ENCODE measurements at places on chromosomes 6 and 20.

- no peak for DNase-seq
These were observed 77.7 kb upstream of the OLIG3 start for GRCh38 chr6:137571854-137572253.

- no peak for DNase-seq
These were observed 31.0 kb downstream of the CDK5RAP1 start for GRCh38 chr20:33370291-33370690.

DNA sequence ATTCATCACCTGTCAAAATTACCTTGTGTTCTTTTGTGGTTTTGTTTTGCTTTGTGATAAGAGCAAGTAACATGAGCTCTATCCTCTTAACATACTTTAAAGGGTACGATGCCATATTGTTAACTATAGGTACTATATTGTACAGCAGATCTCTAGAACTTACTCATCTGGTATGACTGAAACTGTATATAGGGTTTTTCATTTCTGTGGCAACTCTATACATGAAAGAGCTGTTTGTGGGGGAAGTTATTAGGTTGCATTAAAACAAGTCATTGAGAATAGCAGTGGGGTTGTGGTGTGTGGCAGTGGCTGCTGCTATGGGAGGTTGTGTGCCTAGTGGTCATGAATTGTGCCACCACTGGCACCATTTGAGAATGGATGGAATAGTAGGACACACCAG lies 268.4 kb downstream of the KCNQ5 start:
- no peak for DNase-seq

DNA sequence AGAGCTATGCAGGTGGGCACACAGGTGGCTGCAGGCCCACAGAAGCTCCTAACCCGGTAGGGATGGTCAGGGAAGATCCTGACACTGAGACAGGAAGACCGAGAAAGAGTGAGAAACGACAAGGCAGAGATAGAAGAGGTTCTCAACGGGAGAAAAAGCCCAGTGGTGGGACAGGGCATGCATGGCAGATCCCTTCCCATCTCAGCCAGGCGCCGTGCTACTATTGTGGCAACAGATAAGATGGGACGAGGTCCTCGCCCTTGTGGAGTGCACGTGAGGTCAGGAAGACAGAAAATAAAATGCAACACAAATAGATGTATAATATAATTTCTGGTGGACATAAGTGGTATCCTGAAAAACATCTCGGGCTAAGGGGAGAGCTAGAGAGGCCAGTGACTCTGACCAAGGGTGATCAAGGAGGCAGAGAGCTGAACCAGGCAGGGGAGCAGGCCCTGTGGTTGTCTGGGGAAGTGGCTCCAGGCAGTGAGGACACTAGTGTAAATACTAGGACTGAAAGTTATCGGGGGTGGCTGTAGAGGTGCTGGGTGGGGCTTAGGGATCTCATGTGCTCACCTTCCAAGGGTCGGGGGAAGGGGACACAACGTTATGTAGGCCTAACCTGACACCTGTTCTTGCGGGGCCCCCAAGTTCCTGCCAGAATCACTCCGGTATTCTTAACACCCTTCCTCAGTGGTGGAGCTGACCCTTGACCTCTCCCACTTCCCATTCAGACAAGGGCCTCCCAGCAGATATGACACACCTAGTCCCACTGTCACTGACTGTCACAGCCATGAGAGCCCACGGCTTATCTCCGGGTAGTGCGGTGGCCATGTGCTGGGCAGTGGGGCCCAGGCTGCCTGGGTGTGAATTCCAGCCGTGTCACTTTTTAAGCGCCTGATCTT lies 1.0 kb downstream of the SRXN1 start:
- DNase-seq = no peak

DNA sequence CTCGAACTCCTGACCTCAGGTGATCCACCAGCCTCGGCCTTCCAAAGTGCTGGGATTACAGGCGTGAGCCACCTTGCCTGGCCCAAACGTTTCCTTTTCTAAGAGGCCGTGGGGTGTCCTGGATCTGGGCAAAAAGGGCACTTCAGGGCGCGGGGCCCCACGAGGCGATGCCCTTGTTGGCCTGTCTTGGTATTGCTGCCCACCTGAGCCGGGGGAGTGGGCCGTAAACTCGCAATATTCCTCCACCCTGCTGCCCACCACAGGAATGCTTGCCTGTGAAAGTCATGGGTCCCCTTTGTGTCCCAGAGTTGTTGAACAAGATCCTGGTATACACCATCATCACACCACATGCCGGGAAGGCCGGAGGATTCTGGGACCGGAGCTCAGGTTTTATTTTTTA lies 49.0 kb downstream of the SSR1 start:
- DNase-seq = no peak

DNA sequence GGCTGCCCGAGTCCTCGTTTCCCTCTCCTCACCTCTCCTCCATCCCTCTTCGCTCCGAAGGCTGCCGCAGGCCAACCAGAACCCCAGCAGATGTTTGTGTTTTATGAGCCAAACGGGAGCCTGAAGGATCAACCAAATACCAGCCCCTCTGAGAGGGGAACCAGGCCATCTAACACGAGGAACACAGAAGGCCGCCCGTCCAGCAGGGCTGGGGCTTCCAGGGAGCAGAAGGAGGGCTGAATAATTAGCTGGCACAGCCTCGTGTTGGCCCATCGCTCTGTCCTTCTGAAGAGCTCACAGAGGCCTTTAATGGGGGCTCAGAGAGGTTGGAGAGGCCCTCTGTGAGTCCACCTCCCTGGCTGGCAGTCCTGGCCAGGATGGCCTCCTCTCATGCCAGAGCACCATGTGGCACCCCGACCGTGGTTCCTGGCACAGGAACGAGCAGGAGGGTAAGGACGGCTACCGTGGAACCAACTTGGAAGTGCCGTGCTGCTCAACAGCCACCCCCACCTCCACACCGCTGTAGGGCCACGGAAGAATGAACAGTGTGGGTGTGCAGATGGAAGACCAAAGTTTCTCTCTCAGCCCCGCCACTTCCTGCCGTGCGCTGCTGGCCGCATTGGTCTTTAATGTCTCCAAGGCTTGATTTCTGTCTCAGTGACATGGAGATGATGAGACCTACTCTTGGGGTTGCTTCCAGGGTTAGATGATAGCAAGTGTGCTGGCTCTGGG lies 155.2 kb downstream of the SCML4 start:
- DNase-seq = no peak

DNA sequence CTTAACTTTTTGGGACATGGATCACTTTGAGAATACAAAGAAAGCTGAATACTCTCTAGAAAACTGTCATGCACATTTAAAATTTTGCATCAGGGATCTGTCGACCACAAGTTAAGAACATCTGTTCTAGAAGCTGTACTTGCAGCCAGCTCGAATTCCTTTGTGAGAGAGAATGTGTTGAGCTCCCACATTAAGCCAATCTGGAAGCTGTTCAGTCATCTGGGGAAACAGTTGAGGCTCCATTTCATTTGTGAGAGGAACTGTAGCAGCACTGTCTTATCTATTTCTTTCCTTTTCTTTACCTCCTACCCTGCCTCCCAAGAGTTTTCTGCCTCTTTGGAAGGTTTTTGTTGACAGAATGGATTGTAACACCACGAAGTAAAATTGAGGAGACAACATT lies 50.8 kb downstream of the KAT14 start:
- DNase-seq = no peak

DNA sequence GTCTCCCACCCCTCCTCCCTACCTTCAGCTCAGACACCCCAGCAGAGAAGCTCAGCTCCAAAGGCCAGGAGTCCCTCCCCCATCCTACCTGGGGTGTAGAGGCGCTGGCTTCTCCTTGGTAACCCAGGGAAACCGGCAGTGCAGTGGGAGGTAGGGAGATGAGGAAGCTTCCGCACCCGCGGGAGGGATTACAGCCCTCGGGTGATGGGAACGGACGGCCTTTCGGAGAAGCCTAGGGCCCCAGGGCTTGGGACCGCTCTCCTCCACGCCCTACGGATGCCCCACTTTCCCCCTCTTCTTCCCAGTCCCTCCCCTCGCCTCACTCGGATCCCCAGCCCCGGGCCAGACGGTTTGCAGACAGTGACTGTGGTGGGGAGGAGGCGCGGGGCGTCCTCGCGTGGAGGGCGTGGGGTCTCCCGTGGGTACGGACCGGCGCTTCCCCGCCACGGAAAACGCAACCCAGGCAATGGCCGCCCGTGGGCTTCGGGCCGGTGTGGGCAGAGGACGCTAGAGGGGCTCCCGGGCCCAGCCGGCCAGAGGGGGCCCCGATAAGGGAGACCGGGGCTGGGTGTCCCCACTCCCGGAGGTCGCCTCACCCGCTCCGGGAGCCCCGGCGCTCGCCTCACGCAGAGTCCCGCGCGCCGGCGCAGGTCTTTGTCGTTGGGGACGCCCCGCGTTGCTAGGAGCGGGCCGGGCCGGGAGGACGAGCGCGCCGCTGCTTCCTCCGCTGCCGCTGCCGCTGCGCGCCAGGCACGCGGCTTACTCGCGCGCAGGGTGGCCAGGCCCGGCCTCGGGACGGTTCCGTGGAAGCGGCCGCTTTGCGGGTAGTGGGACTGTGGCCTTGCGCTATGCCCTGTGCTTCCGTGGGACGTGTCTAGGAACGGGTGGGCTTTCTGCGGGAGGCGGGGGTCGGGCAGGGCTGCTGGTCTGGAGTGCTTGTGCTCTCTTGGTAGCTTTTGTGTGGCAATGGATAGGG lies 15.8 kb downstream of the AARS2 start:
- DNase-seq = peak; percentile 46

DNA sequence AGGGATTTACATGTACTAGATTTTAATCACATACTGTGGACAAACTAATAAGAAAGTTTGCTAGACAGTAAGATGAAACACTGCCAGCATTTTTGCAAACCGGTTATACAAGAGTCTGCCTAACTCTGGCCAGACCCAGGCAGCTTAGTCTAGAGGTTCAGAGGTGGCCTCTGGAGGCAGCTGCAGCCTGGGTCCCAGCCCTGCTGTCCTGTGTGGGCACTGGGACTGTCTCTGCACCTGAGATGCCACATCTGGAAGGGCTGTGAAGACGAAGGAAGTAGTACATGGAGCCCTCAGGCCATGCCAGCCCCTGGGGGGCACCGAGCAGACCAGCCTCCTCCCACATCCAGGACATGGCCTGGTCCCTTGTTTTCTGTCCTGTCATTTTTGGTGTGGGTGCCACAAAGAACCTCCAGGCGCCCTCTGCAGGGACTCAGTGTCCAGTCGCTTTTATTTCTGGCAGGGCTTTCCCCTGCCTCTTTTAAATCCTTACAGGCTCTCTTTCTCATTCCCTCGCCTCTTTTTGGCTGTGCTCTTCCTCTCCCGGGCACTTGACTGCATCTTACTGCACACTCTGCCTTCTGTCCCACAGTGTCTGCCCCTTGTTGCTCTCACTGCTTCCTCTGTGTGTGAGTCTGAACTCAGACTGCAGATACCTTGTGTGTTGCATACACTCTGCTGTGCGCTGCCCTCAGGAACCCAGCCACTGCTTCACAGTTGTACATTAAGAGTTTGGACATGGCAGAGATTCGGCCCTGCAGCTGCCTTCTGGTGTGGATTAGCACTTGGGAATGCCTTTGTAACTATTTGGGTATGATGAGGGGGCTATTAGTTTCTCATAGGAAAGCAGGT lies 216.7 kb downstream of the ZDHHC14 start:
- DNase-seq = peak; percentile 14

DNA sequence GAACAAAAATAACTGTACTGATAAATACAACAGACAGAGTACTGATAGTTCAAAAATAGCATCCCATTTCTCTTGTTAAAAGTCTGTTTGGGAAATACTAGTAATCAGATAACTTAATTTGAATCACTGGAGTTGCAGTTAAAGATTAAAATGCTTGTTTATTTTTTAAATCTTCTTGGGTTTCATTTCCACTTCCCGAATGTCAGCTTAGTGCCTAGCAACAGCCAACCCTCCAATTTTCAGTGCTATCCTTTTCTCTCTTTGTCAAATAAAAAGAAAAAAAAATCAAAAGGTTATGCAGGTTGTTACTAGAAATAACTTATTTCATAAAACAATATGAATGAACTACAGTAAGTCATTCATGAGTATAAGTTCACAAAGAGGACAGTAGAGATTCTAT lies 257.7 kb upstream of the STXBP5 start:
- no peak for DNase-seq

DNA sequence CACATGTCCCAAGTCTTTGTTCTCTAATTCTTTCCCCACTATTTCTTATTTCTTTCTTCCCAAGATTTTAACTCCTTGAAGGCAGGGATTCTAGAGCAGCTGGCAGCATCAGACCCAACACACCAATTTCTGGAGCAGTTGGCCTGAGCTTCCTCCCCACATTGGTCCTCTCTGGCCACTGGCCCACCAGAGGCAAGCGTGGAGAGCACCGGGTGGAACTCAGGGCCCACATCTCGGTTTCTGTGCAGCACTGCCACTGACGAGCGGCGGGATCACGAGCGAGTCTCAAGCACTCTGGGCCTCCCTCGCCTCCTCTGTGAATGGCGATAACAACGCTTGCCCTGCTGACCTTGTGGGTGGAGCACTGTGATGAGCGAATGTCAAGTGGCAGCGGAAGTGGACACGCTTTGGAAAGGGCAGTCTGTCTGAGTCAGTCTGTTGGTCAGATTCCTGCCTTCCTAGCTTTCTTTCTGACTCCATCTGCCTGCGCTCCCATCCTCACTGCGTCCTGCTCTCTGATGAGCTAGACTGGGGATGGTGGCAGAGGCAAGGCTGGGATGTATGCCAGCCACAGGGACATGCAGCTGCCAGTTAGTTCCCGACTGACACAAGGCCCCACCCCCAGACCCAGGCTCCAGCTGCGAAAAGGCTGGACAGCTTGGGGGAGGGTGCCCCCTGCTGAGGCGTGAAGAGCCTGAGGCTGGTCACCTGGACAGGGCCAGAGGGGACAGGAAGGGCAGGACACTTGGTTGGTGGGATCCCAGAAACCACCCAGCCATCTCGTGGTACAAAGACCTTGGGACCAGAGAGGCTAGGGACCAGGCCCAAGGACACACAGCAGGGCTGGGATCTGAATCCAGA lies 4.5 kb upstream of the SPDEF start:
- no peak for DNase-seq

- DNase-seq = no peak
These were observed 290.0 kb upstream of the PTCHD4 start for GRCh38 chr6:48401016-48401415.

- DNase-seq = no peak
These were observed 248.8 kb downstream of the TFAP2A start for GRCh38 chr6:10166031-10166430.

DNA sequence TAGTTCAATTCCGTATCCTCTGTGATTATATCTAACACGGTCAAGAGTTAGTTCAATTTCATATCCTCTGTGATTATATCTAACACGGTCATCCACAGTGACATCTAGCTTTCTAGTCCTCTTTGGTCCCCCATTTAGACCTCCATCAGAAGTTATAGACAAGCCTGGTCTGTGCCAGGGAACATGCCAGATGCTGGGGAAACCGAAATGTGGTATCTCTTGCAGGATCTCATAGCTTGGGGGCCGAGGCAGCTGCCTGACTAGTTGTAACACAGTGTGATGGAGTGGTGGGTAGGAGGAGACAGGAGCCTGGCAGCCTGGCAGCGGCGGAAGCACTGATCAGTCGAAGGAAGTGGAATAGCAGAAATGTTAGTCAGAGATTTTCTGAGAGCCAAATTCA lies 13.8 kb upstream of the SMOC2 start:
- DNase-seq = no peak

DNA sequence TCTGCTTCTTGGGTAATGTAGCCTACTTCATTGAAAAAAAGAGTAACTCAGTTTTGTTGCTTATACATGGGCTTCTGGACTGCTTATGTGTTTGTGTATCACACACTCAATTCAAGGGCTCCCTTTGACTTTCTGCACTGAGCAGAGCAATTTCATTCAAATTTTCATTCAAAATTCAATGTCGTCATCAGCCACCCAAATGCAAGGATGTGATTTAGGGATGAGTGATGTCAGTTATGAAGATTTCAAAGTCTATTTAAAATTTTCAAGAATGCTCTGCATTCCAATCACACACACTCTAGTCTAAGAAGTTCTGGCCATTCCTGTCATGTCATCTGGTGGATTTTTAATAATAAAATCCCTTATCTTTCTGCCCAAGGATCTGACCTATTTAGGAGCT lies 344.5 kb upstream of the ZFP64 start:
- DNase-seq = no peak
